ENCODE measurements at places on chromosomes 1 and 21.

GRCh38 chr1:33470495-33471012 lies 1.9 kb upstream of the ZSCAN20 start:
- peak; percentile 78 for DNase-seq

- DNase-seq, result no peak
Observed at GRCh38 chr1:17258758-17259130, 9.8 kb downstream of the PADI3 start.

GRCh38 chr1:159898527-159898926 lies 1.4 kb downstream of the CFAP45 start:
- DNase-seq, result no peak

DNA sequence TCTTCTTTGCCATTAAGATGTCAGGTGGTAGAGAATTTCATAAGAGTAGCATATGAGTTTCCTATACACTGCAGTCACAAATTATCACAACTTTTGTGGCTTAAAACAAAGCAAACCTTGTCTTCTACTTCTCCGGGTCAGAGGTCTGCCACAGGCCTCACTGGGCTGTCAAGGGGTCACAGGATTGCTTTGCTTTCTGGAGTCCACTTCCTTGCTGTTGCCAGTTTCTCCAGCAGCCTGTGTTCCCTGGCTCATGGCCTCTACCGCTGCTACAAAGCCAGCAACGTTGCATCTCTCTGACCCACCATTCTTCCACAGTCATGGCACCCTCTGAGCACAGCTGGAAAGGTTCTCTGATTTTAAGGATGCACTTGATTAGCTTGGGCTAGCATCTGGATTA lies 6.5 kb upstream of the BACE2 start:
- DNase-seq, result no peak

GRCh38 chr1:113855630-113856400 lies 15.7 kb downstream of the PTPN22 start:
- no peak for DNase-seq

GRCh38 chr1:210294999-210295745 lies 33.5 kb upstream of the HHAT start:
- no peak for DNase-seq

DNA sequence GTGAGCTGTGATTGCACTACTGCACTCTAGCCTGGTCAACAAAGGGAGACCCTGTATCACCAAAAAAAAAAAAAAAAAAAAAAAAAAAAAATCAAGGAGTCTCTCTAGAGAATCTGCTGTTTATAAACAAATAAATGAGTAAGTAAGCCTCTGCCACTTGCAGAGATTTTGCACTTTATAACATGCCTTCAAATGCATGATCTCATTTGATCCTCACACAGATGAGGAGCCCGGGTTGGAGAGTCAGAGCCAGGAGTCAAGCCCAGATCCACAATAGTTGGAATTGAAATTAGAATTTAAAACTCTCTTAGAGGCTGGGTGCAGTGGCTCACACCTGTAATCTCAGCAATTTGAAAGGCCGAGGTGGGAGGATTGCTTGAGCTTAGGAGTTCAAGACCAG lies 4.0 kb downstream of the PRELP start:
- DNase-seq, result no peak

- no peak for DNase-seq
Observed at GRCh38 chr1:243275316-243275715, 19.5 kb downstream of the SDCCAG8 start.

DNA sequence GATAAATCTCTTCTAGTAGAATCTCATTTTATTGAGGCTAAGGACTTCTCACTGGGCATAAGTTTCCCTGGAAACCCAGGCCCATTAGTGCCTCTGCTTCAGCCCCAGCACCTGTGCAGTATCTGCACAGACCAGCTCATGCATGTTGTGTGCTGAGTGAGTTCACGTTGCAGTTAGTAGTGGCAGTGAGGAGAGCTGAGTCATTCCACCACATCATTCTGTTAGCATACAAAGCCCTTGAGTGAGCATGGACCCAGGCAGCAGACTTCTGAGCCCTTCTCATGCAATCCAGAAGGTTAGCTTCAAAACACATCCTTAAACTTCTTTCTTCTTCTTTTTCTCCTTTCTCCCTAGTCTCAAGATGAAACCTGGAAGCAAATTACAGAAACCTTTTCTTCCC lies 45.8 kb upstream of the NTPCR start:
- peak; percentile 35 for DNase-seq

GRCh38 chr1:147723691-147724323 lies 36.6 kb downstream of the GJA5 start:
- DNase-seq, result no peak

- DNase-seq, result no peak
Observed at GRCh38 chr1:54987919-54988705, 7.7 kb downstream of the TMEM61 start.

DNA sequence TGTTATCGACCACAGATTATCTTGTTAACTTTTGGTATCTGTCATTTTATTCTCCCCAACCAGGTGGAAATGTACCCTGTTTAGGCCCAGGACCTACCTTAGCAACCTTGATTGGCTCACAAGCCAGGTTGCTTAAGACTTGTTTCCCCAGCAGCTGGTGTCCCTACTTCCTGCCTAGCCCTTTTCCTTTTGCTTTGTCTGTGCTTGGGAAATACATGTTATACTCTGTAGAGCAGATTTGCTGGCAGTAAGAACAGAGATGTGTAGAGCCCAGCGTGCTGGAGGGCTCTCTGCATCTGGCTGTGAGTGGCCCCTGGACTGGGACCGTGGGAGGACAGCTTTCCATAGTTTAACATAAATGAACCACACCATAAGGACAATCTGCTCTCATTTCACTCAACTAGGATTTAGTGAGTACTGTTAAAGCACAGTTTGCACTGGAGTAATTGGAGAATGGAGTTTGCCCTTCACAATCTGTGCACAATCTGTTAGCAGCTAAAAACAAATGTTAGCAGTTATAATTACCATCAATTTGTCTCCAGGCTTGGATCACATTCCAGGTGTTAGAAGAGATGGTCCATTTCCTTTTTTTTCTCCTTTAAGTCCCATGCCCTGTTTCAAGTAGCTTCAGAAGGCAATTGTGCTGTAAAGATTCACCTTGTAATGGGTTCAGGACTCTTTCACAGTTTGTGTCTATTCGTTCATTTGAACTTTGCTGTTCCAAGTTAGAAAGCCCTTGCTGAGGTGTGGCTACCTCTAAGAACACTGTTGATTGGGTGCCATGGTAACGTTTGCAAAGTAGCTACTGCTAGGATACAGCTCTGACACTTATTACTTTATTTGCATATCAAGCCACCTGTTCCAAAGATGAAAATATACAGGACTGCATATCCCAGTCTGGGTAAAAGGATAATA lies at the start of gene APOBEC4:
TSS of gene APOBEC4 (minus strand) at position 770 of the 915 bp plus-strand sequence. CDS start 4,535 bp downstream, outside the sequence.
- no peak for DNase-seq

GRCh38 chr1:208951908-208952307 lies 631.6 kb upstream of the CAMK1G start:
- no peak for DNase-seq

- no peak for DNase-seq
Observed at GRCh38 chr21:32131164-32131563, 147.7 kb downstream of the MIS18A start.

GRCh38 chr21:15126948-15127347 lies 62.1 kb upstream of the NRIP1 start:
- no peak for DNase-seq

GRCh38 chr1:183885142-183885735 lies 80.3 kb downstream of the RGL1 start:
- DNase-seq, result no peak
